ENCODE measurements at places on chromosomes 3 and 15.
A peak's percentile ranks its signal among the peaks of the same experiment; 100 is the strongest.

DNA sequence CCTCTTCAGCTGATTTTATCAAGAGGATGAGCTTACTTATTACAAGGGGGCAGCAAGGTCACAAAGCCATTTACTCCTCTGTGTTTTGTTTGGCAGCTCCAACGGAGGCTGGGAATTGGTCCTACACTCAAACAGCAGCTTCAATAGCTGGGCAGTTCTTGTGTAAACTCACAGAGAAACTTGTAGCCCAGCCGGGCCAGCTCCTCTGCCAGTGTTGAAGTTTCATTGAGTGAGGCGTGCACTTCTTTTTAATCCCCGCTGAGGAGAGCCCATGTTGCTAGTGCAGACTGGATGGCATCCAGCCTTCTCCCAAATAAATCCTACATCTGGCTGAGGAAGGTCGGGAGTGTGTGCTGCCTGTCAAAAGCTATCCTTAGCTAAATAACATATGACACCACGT is 59.5 kb downstream of the BFSP2 start:
- DNase-seq, result peak; percentile 26

- no peak for DNase-seq
Observed at GRCh38 chr3:172478116-172478515, 29.9 kb upstream of the GHSR start.

DNA sequence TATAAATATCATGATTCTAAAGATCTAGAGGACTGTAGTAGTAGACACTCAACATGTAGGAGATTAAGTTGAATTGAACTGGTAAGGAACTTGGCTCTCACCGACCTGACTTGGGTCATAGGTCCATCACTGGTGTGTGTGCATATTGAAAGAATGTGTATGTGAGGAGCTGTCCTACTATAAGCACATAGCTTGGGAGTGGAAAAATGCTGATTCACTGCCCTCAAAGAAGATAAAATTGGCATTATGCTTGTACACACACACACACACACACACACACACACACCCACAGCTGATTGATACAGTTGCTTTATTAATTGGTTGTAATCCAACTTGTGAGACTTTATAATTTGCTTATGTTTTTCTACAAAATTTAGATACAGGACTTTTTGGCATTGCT is 411.0 kb upstream of the NR2F2 start:
- no peak for DNase-seq

DNA sequence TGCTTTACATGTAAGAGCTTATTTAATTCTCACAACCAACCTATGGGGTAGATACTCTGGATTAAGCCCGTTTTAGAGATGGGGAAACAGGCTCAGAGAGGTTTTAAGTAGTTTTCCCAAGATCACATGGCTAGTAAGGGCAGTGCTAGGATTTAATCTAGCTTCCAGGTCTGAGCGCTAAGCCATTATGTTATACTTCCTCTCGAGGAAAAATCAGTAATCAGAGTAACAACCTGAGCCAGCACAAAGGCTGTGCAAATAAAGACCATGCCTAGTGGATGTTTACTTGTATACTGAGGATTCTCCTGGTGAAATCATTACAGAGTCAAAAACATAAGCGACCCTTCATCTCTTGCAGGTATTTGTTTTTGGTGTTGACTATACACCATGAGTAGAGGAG is 9.0 kb downstream of the FSTL1 start:
- DNase-seq, result no peak

DNA sequence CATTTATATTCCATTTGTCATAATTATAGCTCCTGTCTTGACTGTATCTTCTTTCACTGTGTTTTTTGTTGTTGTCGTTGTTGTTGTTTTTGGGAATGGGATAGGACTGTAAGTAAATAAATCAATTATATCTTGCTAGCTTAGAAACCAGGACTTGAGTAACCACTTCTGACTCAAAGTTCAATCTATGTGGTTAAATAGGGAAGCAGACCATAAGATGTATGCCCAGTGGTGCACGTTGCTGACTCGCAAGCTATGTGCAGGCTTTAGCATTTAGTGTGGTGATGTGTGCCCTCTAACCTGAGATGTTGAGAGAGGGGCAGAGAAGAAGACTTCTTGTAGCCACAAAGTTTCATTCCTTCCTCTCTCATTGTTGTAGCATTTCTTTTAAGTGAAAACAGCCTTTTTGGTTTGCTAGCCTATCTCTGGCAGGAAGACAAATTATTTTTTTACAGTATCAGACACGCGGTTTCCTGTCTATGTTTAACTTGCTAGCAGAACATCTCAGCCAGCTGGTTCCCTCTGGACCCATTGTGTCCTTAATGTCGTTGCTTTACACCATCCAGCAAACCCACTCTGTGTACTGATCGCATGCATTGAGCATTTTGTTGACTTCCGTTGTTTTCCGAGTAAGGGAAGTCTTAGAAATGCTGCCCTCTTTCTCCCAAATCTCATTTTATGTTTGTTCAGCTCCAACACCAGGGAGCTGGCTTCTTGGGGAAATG is 52.1 kb downstream of the TGFBR2 start:
- DNase-seq, result peak; percentile 68

DNA sequence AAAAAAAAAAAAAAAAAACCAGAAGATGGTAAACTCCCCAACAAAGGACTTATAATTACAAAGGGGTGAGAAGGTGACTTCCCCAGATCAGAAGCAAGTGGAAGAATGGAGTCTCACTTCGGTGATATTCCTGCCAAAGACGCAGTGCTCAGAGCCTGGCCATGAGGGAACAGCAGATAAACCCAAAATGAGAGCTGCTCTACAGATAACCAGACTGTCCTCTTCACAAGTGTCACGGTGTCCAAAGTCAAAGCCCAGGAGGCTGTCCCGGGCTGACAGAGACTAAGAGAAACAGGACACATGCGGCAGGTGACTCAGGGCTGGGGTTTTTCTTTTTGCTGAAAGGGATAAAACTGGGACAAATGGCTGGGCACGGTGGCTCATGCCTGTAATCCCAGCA is 48.8 kb downstream of the HMCES start:
- DNase-seq, result no peak

DNA sequence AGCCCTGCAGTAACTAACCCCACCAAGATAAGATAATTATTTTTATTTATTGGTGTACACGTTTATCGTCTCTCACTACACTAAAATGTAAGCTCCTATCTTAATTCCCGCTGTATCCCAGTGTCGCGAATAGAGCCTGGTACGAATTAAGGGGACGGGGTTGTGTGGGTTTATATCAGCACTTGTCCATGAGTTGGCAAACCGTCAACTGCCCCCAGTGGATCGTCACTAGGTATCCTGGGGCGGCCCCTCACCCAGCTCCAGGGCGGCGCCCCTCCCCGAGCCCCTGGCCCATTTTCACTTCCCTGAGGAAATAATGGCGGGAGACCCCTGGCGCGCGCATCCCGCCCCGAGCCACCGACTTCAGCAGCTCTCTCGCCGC is 465 bp downstream of the RUVBL1 start:
- no peak for DNase-seq

DNA sequence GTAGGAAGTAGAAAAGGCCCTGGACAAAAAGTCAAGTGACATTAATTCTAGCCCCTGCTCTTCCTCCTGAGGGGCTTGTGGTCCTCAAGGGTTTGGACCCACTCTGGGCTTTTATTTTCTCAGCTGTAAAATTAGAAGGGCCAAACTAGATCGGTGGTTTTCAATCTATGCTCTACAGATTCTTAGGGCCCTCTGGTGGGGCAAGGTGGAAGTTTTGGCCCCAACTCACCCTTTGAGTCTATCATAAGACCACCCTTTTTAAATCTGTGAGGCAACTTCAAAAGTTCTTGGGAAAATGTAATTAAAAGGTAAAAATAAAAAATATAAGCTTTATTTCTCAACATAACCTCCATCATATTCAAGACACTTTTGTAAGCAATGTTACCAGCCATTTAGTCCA is 25.6 kb upstream of the CFAP161 start:
- no peak for DNase-seq

DNA sequence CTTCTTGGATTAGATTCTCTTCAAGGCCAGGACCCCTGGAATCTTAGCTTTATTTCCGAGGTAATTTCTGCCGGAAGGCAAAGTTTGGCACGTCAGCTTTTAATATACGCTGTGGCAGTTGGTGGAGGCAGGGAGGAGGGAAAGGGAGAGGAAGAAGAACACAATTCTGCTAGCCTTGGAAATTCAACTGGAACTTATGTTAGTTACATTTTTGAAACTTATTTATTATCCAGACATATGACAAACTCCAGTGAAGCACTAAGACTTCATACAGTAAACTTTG is 100.1 kb upstream of the TSC22D2 start:
- DNase-seq, result no peak

GRCh38 chr3:115281697-115282675 is 134.9 kb upstream of the ZBTB20 start:
- no peak for DNase-seq

GRCh38 chr3:185770109-185770508 is 54.7 kb downstream of the IGF2BP2 start:
- DNase-seq, result no peak

DNA sequence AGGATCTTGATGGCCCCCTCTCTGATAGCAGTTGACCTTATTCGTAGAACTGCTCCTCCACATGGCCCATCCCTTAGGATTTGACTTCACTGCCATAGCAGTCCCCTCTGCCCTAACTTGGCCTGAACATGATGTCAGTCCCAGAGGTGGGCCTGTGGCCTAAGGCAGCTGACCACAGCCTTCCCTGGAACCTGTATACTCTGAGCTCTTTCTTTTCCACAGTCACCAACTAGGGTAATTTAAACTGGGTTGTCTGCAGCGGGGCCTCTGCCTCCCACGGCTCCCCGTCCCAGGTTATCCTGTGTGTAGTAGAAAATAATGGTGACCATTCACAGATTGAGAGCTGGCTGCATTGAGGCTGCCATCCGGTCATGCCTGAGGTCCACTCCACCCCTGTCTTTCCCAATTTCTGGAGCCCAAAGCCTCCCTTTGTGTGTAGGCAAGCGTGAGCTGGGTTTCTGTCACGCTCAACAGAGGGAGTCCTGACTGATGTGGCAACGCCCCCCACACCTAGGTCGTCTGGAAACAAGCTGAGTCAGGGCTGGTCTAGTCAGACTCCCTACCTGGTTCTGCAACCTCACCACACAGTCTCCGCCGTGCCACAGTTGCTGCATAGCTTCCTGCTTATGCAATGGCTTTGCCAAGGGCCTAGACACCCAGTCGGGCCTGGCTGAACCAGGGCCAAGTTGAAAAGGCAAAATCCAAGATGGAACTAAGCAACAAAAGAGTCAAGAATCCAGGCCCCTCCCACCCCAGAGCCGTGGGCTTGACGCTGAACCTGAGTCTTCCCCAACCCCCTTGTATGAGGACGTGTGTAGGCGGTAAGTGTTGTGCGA is 284.5 kb downstream of the XXYLT1 start:
- no peak for DNase-seq

GRCh38 chr3:197354568-197355001 is 56.2 kb upstream of the DLG1 start:
- peak; percentile 40 for DNase-seq

GRCh38 chr15:66025015-66025452 is 155.7 kb downstream of the RAB11A start:
- no peak for DNase-seq

DNA sequence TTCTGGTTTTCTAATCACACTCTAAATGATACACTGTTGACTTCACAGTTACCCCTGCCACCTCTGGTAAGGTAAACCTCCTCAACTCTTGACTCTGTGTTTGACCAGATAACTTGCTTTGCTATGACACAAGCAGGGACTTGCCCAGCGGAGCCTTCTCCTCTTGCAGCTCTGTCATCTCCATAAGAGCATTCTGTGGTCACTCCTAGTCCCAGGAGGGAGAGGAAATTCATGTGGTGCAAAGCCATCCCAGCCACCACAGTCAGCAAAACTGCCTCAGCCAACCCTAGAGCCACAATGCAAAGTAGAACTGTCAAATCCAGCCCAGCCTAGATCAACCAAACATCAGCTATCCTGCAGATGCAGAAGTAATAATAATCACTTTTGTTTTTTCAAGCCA is 144.7 kb upstream of the GADL1 start:
- DNase-seq, result no peak

DNA sequence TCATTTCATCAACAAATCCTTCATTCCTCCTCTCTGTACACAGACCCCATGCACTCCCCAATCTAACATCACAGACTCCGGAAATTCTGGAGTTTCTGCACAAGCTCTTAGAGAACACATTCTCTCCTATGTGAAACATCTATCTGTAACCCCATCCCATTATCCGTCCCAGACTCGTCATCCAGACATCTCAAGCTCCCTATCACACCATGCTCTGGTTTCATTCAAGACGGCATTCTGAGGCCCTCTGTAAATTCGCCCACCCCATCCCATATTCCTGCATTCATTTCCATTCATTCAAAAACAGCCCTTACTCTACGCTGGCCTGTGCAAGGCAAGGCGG is 575 bp downstream of the LEO1 start:
- no peak for DNase-seq

DNA sequence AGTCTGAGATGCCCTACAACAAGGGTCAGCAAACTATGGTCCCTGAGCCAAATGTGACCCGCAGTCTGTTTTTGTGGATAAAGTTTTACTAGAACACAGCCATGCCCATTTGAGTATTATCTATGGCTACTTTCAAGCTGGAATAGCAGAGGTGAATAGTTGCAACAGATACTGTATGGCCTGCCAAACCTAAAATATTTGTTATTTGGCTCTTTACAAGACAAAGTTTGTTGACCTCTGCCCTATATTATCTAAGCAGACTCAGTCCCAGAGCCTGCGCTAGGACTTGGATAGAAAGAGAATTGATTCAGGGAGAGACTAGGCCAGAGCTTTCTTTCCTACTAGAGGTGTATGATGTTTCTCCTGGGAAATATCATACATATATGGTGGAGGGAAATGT is 81.7 kb upstream of the NMNAT3 start:
- peak; percentile 11 for DNase-seq

GRCh38 chr15:89023311-89023961 is 64.8 kb upstream of the ABHD2 start:
- no peak for DNase-seq

DNA sequence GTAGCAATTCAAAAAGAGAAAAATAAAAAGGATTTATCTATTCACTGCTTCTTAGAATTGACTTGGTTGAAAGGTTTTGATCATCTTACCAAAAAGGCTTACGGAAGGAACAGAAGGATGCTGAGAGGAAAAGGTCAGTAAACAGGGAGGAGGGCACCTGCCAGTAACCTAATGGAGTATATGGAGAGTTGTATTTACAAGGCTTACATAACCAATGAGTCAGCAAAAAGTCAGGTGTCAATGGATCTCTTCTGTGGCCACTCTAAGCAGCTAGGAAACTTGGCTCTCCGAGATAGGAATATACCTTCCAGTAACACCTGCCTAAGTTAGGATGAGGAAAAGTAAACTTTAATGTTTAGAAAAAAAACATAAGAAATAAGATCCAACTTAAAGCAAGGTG is 80.5 kb upstream of the PLXND1 start:
- DNase-seq, result no peak

DNA sequence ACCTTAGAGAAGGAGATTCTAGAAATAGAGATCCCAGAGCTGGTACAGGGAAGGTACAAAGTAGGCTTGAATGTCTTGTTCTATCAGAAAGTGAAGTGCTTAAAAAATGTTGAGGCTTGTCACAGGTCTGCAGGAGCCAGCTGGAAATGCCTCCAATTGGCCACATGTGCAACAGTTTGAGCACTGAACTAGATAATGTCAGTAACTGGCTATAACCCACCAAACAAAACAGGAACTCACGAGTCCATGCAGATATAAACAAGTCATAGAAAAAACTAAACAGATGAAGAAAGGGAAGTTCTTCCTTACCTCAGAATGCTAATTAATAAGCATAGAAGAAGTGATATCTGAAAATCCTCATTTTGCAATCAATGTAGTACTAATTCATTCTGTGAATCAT is 11.9 kb upstream of the TF start:
- no peak for DNase-seq

- DNase-seq, result no peak
Observed at GRCh38 chr15:70516408-70517193, 246.8 kb downstream of the UACA start.
